ENCODE measurements at places on chromosomes 4 and X.

DNA sequence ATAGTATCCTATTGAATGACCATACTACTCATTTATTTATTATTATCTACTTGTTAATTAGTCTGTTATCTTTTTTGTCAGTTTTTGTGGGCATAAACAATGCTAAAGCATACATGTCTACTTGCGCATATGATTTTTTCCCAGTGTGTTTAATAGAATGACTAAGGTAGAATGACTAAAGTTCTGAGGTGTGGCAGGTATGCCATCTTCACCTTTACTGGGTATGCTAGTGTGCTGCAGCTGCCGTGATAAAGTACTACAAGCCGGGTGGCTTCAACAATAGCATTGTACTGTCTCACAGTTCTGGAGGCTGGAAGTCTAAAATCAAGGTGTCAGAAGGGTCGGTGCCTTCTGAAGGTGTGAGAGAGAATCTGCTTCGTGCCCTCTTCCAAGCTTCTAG is 19.2 kb downstream of the CD38 start:
- DNase-seq, result no peak

DNA sequence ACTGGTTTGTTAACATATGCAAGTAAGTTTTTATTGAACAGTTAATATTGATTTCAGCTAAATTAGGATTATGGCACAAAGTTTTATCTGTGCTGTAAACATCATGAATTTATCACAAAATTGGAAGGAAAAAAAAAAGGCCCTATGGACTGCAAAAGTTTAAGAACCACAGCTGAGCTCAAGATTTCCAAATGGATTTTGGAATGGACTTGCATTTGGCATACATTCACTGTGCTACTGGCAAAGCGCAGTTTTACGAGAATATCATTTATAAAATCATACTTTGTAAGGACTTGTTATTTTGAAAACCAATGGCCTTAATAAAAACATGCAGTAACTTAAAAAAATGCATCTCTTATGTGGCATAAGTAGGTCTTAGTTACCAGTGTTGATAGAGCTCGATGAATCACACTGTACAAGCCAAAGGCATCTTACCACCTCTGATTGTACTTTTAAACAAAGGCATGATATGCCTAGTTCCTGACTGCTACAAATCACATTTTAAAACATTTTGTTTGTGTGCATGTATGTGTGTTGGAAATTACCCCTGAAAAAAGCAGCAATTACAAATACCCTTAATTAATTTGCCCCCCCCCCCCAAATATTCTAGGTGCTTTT is 58.6 kb downstream of the TAB3 start:
- DNase-seq, result no peak

GRCh38 chr4:3046162-3046561 is 28.2 kb downstream of the HTT-AS start:
- DNase-seq, result no peak

DNA sequence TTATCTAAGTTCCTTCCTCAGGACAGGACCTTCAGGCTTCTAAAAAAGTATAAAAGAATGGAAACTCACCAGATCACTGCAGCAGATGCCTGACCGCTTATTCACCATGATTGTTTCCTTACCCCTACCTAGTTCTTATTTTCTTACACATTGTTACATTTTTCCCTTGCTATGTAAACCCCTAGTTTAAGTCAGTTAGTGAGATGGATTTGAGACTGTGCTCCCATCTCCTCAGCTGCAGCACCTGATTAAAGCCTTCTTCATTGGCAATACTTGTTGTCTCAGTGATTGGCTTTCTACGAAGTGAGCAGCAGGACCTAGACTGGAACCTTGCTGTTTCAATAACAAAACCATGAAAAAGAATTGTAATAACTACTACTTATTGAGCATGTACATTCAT is 4.7 kb downstream of the SPARCL1 start:
- DNase-seq, result no peak

GRCh38 chr4:125956276-125956675 is 641.5 kb downstream of the FAT4 start:
- DNase-seq, result no peak

- DNase-seq, result no peak
Measured at GRCh38 chr4:12146339-12146738, 717.6 kb upstream of the HS3ST1 start.

DNA sequence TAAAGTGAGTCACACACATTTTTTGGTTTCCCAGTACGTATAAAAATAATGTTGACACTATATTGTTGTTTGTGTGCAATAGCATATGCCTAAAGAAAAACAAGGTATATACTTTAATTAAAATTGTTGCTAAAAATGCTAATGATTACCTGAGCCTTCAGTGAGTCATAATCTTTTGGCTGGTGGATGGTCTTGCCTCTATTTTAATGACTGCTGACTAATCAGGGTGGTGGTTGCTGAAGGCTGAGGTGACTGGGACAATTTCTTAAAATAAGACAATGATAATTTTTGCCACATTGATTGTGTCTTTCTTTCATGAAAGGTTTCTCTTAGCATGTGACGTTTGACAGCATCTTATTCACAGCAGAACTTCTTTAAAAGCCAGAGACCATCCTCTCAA is 21.0 kb upstream of the ANXA10 start:
- no peak for DNase-seq

Measured in T-helper 1 cell (primary cell).